Naive thymus-derived CD4-positive, alpha-beta T cell (primary cell): ENCODE measurements at places on chromosomes 2 and 18. TPM values are rescaled to one million over a fixed set of nuclear protein-coding genes. Genes with fewer than 3 reads are reported as not detected.

- no peak for DNase-seq
- no peak overlapping the region for H3K4me3 ChIP-seq
- H3K36me3 ChIP-seq = no peaks in the 10 kb centered on the region
- H3K27ac ChIP-seq = no peak overlapping the region
Observed at GRCh38 chr18:63708650-63709049, 5.9 kb downstream of the SERPINB11 start.

GRCh38 chr18:32468147-32468845 is 2.4 kb downstream of the GAREM1 start:
- H3K27me3 ChIP-seq = peaks cover 5% of the 10 kb centered on the region
- peaks cover 14% of the 10 kb centered on the region for H3K4me1 ChIP-seq
- no peak for DNase-seq
- no peaks in the 10 kb centered on the region for H3K36me3 ChIP-seq
- H3K4me3 ChIP-seq = no peak overlapping the region

Gene ASXL3
- total RNA-seq = not detected

DNA sequence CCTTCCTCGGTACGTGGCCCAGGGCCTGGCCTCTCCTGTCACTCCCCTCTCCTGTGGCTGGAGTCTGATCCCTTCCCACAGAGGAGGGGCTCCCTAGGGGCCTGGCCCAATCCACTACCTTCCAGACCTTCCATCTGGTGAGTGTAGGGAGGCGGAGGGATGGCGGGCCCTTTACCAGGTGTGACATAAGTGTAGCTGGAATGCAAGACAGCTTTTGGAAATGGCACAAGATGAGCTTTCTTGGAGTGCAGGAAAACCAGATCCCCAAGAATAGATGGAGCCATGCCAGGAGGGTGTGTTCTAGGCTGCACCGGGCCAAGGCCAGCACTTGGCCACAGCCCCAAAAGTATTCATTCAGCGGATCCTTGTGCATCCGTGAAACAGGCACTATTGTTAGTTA is 30.1 kb downstream of the IGFBP5 start:
- no peaks in the 10 kb centered on the region for H3K4me1 ChIP-seq
- no peaks in the 10 kb centered on the region for H3K36me3 ChIP-seq
- H3K27ac ChIP-seq = no peak overlapping the region
- H3K4me3 ChIP-seq = no peak overlapping the region
- no peak for DNase-seq

DNA sequence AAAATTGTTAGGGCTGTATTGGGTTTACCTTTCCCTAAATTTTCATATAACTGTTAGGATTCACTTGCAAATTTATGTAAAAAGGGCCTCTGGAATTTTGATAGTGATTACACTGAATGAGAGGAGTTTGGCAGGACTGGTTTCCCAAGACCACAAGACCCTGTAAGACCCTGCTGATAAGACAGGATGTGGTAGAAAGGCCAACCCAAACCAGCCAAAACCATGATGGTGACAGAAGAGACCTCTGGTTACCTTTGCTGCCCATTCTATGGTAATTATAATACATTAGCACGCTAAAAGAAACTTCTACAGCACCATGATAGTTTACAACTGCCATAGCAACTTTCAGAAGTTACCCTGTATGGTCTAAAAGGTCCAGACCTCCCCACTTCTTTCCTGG is 8.3 kb upstream of the CASP10 start:
- H3K27me3 ChIP-seq = no peaks in the 10 kb centered on the region
